ENCODE measurements at places on chromosomes 3 and 15. TPM values are rescaled to one million over a fixed set of nuclear protein-coding genes. Genes with fewer than 3 reads are reported as not detected.

DNA sequence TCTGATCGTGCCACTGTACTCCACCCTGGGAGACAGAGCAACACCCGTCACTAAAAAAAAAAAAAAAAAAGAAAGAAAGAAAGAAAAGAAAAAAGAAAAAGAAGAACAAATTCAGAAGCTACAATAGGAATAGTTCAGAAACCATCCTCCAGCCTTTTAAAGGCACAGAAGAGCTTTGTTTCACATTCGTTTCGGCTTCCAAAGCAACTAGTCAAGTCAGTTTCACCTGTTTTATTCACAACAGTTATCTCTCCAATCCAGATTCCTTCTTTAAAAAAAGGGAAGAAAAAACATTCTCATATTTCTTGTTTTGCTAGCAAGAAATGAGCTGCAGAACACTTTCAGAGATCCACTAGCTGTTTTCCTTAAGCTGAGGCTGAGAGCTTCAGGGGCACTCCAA, 767.7 kb upstream of the CFAP20DC start:
- no peak for DNase-seq

- no peak for DNase-seq
These were observed 16.7 kb downstream of the IDH2 start for GRCh38 chr15:90085565-90085964.

Gene SCG3
- total RNA-seq: not detected

- DNase-seq: no peak
These were observed 230 bp downstream of the SHF start for GRCh38 chr15:45187578-45187893.

DNA sequence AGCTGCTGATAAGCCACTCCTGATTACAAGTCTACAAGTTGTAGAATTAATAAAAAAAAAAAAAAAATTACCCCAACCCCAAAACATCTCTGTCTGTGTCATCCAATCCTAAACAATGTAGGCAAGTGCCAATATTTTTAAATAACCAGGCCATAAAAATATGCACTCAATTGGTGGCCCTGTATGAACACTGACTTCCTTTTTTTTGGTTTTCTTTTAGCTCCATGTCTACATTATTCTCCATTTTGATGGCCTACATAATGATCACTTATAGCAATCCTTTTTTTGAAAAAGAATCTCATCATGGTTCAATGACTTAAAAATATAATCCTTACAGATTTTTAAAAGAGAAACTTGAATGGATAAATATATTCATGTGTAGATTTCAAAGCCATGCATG, 72.1 kb downstream of the FOXP1 start:
- no peak for DNase-seq

- peak; percentile 74 for DNase-seq
These were observed 91.3 kb downstream of the SHQ1 start for GRCh38 chr3:72756900-72757299.

Gene GOLGA8G
- total RNA-seq: not detected

Gene ACTC1
- total RNA-seq: not detected

Gene DISP2
- total RNA-seq: 1.4 TPM

GRCh38 chr3:175287361-175287963, 428.3 kb downstream of the NAALADL2 start:
- DNase-seq: no peak

Gene MITF
- total RNA-seq: not detected

GRCh38 chr3:192825216-192825615, 92.4 kb downstream of the MB21D2 start:
- DNase-seq: no peak

Gene IL5RA
- not detected for total RNA-seq

DNA sequence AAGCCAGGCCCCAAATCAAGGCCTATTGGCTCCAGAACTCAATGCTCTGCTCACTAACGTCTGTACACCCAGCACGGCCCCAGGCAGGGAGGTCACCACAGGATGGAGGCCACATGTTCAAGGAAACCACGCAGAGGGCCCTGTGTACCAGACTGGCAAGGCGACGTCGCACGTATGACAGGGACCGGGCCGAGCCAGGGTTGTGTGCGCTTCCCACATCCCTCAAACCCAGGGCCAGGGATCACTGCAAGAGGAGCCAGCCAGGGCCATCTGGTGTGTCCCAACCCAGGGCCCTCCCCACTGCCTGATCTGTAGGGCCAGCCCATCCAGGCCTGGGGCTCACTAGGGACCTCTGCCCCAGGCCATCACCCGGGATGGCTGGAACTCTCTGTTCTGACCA, 62.0 kb downstream of the ZNF445 start:
- DNase-seq: no peak

Gene C3orf20
- not detected for total RNA-seq

DNA sequence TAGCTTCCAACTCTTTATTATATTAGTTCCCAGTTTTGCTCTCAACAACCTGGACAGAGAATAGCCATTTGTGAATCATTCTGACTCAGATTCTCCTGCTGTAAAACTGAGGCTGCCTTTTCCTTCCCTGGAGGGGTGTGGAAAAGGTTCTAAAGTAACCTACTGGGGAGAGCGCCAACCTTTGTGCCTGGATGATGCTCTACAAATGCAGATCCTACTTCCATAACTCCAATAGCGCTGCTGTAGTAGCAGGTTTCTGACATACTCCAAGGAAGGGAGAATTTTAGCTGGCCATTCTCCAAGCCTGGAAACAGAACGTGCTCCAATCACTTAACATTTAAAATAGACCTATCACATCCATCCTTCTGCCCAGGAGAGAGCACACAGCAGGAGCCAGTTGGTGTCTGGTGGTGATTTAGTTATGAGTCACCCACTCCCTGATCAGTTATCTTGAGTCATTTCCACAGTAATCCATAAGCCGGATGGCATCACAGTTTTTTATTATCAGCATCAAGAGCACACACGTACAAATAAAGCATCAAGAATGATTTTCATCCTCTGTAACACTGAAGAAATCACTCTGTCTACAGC, 38.3 kb downstream of the MYH15 start:
- no peak for DNase-seq

DNA sequence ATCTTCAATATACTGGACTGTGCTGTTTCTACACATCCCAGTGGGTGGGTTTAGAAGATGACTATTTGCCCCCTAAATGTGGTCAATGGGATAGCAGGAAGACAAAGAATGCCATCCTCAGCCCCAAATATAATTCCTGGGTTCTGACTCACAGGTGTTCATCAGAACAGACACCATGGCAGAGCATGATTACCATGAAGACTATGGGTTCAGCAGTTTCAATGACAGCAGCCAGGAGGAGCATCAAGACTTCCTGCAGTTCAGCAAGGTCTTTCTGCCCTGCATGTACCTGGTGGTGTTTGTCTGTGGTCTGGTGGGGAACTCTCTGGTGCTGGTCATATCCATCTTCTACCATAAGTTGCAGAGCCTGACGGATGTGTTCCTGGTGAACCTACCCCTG, 3.0 kb downstream of the CXCR6 start:
- no peak for DNase-seq

GRCh38 chr3:137259701-137260100, 301.9 kb downstream of the IL20RB start:
- no peak for DNase-seq

DNA sequence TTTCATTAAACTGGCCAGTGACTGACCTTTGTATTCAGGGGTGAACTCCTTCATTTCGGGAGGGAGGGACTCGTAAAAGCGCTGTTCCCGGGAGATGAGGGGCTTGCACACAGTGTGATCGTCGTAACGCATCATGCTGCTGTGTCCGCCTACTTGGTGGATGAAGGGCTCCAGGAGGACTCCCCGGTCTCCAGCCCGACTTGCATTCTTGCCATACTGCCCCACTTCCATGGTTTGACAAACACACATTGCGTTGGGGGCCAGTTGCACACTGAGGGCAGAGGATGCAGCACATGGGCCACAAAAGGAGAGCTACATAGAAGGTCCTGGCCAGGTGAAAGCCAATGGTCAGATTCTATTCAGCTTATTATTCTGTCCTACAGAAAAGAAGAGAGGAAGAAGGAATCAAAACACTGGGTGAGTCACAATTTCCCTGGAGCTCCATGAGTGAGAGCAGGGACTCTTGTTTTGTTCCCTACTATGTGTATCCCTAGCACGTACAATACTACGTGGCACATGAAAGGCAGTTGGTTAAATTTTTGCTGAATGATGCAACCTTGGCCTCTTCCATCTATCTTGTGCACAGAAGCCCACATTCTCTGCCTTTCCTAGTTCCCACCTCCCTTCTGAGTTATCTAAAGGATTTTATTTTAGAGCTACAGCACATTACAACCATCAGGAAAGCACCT, 24.2 kb upstream of the GMPPB start:
- DNase-seq: no peak

DNA sequence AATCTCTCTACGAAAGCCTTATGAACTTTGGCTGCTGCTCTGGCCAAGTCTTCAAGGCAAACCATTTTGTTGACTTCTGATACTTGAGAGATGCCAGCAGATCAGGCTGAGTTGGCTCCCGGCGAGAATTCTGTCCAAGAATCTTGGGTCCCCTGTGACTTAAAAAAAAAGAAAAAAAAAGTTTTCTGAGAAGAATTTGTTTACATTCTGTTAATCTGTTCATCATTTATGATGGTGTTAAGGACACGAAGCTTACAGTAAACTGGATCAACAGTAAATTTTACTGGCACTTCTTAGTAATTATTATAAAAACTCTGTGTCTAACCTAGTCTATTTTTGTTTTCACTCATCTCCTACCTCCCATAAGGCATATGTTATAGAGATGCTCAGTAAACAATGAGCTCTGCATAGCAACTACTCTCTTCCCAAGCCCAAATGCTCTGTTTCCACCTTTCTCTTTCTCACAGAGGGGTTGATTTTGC, 320.9 kb upstream of the RASGRP1 start:
- DNase-seq: no peak

GRCh38 chr15:76863123-76863522, 42.0 kb downstream of the SCAPER start:
- no peak for DNase-seq

DNA sequence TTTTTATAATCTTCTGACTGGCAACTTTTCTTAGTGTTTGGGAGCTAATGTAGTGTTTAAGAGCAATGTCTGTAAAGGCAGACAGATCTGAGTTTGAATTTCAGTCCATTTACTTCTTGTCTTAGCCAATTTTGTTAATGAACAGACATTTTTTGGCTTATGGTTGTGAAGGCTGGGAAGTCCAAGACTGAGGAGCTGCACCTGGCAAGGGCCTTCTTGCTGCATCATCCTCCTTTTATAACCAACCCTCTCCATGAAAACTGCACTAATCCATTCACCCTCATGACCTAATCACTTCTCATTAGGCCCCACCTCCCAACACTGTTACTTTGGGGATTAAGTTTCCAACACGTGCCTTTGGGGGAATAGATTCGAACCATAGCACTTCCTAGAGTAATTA, 164.5 kb downstream of the GAP43 start:
- DNase-seq: no peak

Gene BCL2A1
- total RNA-seq: 14.8 TPM

GRCh38 chr3:18937574-18937973, 210.7 kb upstream of the KCNH8 start:
- no peak for DNase-seq

Gene ZNF502
- total RNA-seq: 1.7 TPM

DNA sequence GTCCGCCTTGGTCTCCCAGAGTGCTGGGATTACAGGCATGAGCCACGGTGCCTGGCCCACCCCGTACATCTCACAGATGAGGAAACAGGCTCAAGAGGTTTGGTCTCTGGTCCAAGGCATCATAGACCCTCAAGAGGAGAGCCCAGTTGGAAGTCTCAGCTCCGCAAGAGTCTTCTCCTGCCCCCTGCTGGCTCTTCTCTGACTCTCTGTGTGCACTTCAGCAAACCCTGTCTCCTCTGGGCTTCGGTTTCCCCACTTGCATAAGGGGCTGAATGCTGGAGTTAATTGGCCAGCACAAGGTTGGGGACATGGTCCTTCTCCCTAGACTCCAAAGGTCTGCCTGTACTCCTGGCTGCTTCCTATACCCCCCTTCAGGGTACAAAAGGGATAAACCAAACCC, 3.9 kb downstream of the MST1R start:
- DNase-seq: no peak

Gene TMEM89
- total RNA-seq: 0.32 TPM

Gene KBTBD12
- total RNA-seq: not detected

GRCh38 chr3:177824190-177824786, 627.0 kb upstream of the TBL1XR1 start:
- no peak for DNase-seq

DNA sequence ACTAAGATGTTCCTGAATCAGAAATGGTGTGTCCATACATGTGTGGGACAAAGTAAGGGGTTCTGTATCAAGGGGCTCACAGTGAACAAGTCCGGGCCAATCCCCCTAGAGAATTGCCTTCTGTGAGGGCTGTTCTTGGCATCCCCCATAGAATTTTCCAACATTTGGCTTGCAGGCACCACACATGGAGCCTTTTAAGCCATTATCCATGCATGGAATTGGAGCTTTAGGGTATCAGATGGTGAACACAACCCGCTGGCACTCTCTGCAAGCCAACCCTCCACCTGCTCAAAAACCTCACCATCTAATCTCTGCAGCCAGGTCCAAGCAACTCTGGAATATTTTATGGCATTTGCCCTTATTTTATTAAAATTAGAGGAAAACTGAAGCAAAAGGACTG, 278.7 kb downstream of the ERC2 start:
- DNase-seq: no peak

- DNase-seq: no peak
These were observed 43.3 kb downstream of the RBMS3 start for GRCh38 chr3:29324180-29324651.

DNA sequence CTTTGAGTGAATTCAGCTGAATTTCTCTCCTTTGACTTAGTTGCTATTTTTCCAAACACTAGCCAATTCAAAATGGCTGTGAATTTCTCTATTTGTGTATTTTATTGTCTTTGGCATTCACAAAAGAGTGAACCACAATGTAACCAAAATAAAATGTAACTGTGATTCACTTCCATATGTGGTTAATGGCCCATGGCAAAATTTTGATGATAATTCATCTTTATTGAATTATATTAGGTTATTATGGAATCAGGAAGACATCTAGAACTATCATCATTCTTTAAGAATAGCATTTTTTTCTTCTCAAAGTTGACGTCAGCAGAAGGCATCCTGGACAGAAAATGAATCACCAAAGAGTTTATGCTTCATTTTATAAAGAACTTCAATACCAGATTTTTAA, 705.3 kb upstream of the NAALADL2 start:
- no peak for DNase-seq

DNA sequence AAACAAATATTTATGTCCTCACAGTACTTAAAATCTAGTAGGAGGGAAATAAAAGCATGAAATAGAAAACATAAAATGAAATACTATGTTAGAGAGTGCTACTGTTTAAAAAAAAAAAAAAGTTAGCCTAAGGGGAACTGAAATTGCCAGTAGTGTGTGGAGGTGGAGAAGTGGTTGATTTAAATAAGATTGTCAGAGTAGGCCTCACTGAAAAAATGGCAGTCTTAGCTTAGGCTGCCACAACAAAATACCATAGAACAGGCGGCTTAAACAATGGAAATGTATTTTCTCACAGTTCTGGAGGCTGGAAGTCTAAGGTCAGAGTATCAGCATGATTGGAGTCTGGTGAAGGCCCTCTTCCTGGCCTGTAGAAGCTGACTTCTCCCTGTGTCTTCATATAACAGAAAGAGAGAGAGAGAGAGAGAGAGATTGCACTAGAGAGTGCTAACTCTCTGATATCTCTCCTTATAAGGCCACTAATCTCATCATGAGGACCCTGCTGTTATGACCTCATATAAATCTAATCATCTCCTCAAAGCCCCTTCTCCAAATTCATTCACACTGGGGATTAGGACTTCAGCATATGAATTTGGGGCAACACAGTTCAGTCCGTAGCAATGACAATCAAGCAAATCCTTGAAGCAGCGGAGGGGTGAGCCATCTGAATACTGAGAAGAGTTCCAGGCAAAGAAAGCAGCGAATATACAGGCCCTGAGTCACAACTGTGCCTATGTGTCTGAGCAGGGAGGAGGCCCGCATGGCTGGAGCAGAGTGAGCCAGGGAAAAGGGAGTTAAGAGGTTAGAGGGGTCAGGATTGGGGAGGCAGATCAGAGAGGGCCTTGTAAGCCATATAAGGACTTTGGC, 23.6 kb upstream of the LRRC34 start:
- DNase-seq: no peak

All from activated CD4-positive, alpha-beta T cell treated with anti-CD3 and anti-CD28 coated beads, Interleukin-2, amount 10 ng/mL, durations not matched to agents 7 days and 5 days (primary cell).